Hindlimb muscle (tissue), 1 donor: ENCODE measurements at places on chromosomes 16 and 17. TPM values are rescaled to one million over a fixed set of nuclear protein-coding genes. Genes with fewer than 3 reads are reported as not detected.

The HOXB13 gene
- not detected for polyA plus RNA-seq

The NXPH3 gene
- 1.5 TPM for polyA plus RNA-seq

The SPATA22 gene
- 0.32 TPM for polyA plus RNA-seq

The NOS2 gene
- polyA plus RNA-seq, result 2.1 TPM

The KRTAP9-9 gene
- not detected for polyA plus RNA-seq

The MIF4GD gene
- polyA plus RNA-seq, result 13.1 TPM

The ACSM2A gene
- 0.34 TPM for polyA plus RNA-seq

The TIGD7 gene
- 7.7 TPM for polyA plus RNA-seq

The DBNDD1 gene
- 16.1 TPM for polyA plus RNA-seq

The TM4SF5 gene
- not detected for polyA plus RNA-seq

The ANKRD13B gene
- 18.4 TPM for polyA plus RNA-seq

The MT1F gene
- polyA plus RNA-seq, result 1.4 TPM

The CCL1 gene
- polyA plus RNA-seq, result not detected

The PIMREG gene
- 13.3 TPM for polyA plus RNA-seq

The AGRP gene
- polyA plus RNA-seq, result not detected

The TMC7 gene
- 1.9 TPM for polyA plus RNA-seq

The CUEDC1 gene
- polyA plus RNA-seq, result 54.0 TPM

The EMC6 gene
- polyA plus RNA-seq, result 44.2 TPM

The SP6 gene
- 0.93 TPM for polyA plus RNA-seq

The CCDC78 gene
- polyA plus RNA-seq, result 1.4 TPM

The SMIM36 gene
- polyA plus RNA-seq, result 0.09 TPM

The CA5A gene
- 0.18 TPM for polyA plus RNA-seq

The PYCARD gene
- polyA plus RNA-seq, result 9.1 TPM

The ATP1B2 gene
- 33.8 TPM for polyA plus RNA-seq

The SLC7A6 gene
- 8.3 TPM for polyA plus RNA-seq

The ATP2A3 gene
- polyA plus RNA-seq, result 7.3 TPM

The ENPP7 gene
- polyA plus RNA-seq, result not detected

The VMO1 gene
- polyA plus RNA-seq, result 4.7 TPM

The TSPOAP1 gene
- polyA plus RNA-seq, result 5.5 TPM

The CDIP1 gene
- polyA plus RNA-seq, result 42.8 TPM

The KRT37 gene
- not detected for polyA plus RNA-seq

The KRT33A gene
- not detected for polyA plus RNA-seq

The PYDC1 gene
- 2.3 TPM for polyA plus RNA-seq

The DEXI gene
- polyA plus RNA-seq, result 55.3 TPM

The SMIM5 gene
- polyA plus RNA-seq, result 6.9 TPM

The GFAP gene
- 0.71 TPM for polyA plus RNA-seq

The PITPNM3 gene
- polyA plus RNA-seq, result 5.9 TPM

The CTRL gene
- 3.1 TPM for polyA plus RNA-seq

The CALB2 gene
- polyA plus RNA-seq, result 0.46 TPM

The SEC14L5 gene
- polyA plus RNA-seq, result 0.46 TPM

The XPO6 gene
- 57.3 TPM for polyA plus RNA-seq

The CCDC200 gene
- 11.2 TPM for polyA plus RNA-seq

The SPIRE2 gene
- polyA plus RNA-seq, result 3.1 TPM

The TBX4 gene
- polyA plus RNA-seq, result 12.9 TPM

The TNFRSF13B gene
- polyA plus RNA-seq, result 0.25 TPM
